Natural killer cell (primary cell): ENCODE measurements at places on chromosomes 7 and 10. TPM values are rescaled to one million over a fixed set of nuclear protein-coding genes. Genes with fewer than 3 reads are reported as not detected.

- no peak for DNase-seq
Observed at GRCh38 chr7:78172933-78173591, 374.5 kb downstream of the PHTF2 start.

DNA sequence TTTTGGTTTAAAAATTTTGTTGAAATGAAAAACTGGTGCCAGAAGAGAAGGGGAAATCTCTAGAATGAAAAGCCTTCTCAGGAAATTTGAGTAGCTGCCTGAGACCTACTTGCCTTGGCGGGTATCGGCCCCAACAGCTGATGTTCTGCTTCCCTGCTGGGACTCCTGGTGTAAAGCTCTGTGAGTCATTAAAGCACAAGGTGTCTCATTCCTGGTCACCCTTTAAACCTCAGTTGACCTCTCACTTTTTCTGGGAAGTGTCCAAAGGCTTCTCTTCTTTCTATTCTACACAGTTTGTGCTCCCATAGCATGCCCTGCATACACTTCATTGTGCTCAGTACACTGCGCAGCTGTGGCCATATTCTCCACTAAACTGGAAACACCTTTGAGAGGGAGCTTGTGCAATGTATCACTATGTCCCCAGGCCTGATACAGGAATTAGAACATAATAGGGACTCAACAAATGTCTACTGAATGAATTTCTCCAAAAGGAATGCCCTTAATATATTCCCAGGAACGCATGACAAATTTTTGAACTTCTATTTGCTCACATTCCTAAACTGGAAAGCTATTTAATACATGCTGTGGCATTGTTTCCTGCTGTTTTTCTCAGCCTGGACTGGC, 303.9 kb downstream of the SDHAF3 start:
- no peak for DNase-seq

Gene STEAP1
- not detected for total RNA-seq

DNA sequence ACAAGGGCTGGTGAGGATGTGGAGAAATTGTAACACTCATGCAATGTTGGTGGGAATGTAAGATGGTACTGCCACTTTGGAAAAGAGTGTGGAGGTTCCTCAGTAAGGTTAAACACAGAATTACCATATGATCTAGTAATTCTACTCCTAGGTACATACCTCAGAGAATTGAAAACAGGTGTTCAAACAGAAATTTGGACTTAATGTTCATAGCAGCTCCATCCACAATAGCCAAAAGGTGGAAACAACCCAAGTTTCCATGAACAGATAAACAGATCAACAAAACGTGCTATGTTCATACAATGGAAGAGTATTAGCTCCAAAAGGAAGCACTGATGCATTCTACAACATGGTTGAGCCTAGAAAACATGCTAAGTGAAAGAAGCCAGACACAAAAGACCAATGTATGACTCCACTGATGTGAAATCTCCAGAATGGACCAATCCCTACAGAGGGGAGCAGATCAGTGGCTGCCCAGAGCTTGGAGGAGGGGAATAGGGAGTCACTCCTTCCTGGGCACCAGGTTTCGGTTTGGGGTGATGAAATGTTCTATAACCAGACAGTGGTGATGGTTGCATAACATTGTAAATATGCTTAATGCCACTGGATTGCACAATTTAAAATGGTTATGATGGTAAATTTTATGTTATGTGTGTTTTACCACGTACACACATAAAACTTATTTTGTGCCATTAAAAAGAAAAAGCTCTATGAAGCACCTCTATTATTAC, 5.7 kb upstream of the WDR86 start:
- no peak for DNase-seq

DNA sequence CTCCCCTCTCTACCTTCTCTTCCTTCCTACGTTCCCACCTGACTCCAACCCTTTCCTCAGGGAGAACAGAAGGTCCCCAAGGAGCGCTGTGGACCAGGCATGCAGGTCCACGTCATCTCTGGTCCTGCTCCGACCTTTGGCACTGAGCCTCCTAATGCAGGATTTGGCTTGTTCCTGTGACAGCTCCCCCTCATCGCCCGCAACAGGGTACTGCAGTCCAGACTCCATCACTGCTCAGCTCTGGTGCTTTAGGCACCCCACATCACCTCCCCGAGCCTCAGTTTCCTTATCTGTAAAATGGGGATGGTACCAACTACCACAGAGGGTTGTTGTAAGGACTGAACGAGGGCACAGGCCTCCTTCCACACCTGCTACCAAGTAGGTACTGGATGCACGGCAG, 54.6 kb downstream of the FHIP2A start:
- DNase-seq, result no peak

DNA sequence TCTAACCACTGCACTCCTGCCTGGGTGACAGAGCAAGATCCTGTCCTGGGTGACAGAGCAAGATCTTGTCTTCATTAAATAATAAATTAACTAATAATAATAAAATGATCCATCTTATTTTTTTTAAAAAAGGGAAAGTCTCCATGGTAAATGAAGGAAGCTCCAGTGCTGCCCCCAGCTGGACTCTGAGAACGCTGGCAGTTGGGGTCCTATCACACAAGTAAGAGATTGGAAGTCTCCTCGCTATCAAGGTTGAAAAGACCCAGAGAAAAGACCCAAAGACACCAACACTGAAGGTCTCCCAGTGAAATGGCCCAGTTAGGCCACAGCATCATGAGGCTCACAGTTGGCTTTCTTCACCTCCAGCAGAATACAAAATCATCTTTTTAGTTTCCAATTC, 13.8 kb upstream of the C10orf67 start:
- DNase-seq, result no peak

DNA sequence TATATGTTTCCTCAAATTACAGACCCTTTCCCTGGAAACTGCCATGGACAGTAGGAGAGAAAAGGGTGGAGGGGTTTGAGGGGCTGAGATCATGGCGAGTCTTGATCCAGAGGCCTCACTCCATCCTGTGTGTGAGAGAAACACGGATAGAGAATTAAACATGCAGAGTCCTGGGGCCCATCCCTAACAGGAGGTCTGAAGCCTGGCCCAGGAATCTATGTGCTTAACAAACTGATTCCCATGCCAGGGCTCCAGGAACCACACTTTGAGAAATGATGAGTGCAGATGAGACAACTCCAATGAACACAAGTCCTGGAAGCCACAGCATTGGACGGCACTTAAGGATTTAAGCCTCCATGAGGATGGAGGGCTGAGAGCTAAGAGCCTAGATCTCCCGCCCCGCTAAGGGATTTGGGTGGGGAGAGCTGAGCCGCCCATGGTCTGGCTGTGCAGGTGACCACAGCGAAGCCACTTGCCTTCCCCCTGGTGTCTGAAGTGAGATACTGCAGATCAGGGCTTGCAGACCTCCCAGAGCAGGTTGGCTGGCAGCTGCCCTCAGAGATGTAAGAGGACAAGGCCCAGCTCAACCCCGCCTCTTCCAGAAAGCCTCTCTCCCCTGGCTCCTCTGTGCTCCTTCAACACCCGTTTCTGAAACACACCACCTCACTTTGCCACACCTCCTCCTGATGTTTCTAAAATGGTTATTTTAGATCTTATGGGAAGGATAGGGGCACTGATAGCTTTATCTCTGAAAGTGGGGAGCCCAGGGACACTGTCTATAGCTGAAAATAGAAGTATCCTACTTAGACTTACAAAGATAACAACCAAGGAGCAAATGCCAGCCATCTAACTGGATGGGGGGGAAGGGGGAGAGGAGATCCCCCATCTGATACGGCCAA, 24.8 kb upstream of the EIF5AL1 start:
- peak; percentile 55 for DNase-seq

DNA sequence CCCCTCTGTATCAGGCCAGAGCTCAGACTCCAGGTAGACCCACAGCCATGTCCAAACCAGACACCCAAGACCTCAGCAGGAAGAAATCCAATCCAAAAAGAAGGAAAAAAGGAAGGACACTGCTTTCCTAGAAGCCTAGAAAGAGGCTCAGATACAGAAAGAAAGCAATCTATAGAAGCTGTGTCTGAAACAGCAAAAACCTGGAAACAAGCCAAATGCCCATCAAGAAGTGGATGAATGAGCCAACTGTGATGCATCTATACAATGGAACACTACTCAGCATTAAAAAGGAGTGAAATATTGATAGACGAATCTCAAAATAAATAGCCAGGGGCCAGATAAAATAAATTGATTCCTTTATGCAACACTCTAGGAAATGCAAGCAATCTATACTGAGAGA, 31.6 kb downstream of the GRB10 start:
- DNase-seq, result no peak

Gene MEOX2
- total RNA-seq, result not detected

Gene PTF1A
- total RNA-seq, result not detected

GRCh38 chr7:96246919-96247318, 75.0 kb downstream of the SLC25A13 start:
- no peak for DNase-seq

DNA sequence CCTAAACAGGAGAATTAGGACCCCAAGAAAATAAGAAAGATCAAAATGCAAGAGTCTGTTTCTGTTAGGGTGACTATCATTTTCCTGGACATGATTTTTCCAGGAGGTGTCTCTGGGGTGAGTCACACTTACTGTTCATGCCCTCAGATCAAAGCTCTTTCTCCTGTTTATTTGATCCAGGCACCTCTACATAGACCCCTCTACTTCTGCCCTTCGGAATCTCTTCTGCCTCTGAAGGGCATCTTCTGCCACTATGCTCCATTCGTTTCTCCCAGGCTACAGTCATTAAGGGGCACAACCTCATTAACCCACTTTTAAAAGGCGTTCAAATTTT, 1328.0 kb downstream of the GATA3 start:
- no peak for DNase-seq

DNA sequence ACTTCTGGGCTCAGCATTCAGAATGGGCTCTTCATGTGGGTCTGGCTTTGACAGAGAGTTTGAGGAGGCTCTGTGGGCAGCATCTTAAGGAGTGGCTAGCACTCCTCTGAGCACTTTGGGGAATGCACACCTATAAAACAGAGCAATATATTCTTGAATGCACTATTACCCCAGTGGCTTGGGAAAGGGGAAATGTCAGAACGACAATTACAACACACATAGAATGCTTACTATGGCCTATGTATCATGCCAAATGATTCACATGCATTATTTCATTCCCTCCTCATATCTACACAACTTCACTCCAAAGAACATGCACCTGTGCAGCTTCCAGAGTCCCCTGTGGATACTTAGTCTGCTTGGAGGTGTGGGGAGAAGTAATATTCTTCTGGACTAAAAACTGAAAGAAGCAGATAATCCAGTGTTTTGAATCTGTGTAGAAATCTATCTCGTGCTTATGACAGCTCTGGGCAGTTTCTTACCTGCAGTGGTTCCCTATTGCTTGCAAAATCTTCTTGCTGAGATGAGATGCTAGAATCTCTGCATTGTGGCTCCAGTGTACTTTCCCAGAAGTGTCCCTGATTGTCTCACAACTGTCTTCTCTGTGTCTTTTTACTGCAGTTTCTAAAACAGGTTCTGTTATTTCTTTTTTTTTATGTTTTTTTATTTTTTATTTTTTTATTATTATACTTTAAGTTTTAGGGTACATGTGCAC, 5.5 kb upstream of the MGAM start:
- DNase-seq, result no peak

Gene KCP
- not detected for total RNA-seq

Gene SLC13A1
- total RNA-seq, result not detected

DNA sequence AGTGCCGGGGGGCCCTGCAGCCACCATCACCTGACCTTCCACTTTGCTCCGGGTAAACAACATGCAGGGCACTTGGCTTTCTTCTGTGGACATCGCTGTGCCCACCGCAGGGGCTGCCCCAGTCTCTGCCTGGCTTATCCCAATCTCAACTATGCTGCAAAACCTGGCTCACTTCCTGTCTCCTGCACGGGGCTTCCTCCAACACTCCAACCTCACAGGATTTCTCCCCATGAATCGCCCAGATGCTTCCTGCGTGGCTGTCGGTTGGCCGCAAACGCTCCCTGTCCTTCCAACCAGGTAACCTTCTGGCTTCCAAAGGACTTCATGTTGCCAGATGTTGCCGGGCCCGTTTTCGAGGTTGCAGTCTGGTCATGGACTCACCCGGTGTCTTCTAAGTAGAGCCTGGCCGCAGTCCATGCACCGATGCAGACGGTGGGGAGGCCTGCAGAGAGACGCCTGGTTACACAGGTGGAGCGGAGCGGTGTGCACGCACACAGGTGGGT, 109.0 kb downstream of the VIPR2 start:
- DNase-seq, result no peak

Gene ASAH2
- 0.79 TPM for total RNA-seq

DNA sequence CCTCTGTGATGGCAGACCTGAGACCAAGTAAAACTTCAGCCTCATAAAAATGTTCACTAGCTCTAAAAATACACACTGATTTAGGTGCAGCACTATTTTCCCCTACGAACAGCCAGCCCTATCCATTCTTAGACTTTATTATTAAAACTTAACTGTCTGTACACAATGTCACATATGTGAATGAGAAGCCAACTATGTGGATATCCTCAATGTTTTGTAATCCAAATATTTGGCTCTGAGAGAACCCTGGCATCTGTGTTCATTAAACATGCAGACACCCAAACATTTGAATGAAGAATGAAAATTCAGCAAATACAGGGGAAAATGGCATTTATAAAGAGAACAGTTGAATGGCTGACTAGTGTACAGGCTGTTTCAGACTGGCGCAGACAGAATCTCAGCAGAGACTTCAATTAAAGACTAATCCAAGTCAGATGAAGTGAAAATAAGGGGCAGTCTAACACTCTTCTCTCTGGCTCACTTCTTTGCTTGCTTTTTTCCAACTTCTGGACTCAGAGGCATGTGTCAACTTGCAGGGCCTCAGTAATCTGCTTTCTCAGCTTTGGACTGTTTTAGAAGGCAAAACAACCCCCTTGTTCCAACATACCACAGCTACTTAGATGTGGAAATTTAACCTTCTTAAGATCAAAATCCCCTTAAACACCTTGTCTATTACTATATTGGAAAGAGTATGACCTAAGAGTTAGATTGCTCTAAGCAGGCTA, 47.4 kb upstream of the FAM180A start:
- no peak for DNase-seq

- no peak for DNase-seq
Observed at GRCh38 chr7:44772867-44773266, 23.6 kb upstream of the PPIA start.
